ENCODE measurements at places on chromosomes 2 and 18.

GRCh38 chr2:157990173-157990572 lies 111.5 kb upstream of the UPP2 start:
- peak; percentile 10 for DNase-seq

DNA sequence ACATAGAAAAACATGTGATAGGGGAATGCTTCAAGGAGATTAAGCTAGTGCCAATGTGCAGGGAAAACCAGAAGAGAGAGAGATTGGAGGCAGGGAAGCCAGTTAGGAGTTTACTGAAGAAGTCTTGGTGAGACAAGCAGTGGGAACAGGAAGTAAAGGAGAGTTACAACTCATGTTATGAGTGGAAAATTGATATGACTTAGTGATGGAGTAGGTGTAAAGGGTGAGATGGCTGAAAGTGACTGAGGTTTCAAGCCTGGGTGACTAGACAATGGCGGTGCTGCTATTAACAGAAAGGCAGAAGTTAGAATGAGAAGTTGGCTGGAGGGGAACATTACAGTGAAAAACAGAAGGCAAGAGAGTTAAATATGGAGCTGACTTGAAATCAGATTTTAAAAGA lies 16.5 kb downstream of the DOK1 start:
- no peak for DNase-seq

DNA sequence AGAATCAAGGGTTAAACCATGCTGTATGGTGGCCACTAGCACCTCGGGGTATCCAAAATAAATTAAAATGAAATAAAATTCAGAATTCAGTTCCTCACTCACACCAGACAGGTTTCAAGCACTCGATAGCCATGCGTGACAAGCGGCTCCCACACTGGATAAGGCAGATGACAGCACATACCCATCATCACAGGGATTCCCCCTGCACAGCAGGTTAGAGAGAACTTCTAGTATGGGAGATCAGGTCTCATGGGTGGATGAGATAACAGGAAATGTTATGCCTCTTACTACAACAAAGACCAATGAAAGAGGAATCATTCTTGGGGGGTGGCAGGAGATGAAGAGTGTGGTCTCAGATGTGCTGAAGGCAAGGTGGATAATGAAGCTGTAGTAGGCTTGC lies 121.9 kb upstream of the ACAA2 start:
- DNase-seq, result no peak

GRCh38 chr18:9627642-9628041 lies 13.3 kb upstream of the PPP4R1 start:
- DNase-seq, result peak; percentile 73

DNA sequence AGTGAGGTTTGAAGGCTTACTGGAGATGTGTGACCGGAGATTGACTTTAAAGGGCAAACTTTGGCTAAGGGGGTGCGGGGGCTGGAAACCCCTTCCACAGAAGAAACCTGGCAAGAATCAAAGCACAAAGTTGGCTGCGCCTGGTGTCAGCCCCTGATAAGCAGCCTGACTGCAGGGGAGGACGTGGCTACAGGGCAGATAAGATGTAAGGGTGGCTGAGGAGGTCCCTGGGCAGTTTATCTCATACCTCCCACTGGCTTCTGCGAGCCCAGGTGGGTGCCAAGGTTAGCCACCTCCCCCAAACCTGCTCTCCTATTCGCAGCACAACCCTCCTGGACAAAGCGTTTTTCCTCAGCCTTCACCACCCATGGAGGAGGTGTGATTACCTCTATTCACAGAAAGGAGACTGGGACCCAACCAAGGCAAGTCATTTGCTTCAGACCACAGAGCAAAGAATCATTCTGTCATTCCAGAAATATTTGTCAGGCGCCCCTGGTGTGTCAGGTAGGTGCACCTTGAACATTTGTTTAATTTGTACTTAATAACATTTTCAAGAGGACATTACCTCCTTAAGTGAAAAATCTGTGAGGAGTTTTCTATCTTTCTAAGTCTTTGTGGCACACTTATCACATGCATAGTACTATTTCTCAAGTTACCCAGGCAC lies 73.1 kb upstream of the IL1R1 start:
- DNase-seq, result no peak

DNA sequence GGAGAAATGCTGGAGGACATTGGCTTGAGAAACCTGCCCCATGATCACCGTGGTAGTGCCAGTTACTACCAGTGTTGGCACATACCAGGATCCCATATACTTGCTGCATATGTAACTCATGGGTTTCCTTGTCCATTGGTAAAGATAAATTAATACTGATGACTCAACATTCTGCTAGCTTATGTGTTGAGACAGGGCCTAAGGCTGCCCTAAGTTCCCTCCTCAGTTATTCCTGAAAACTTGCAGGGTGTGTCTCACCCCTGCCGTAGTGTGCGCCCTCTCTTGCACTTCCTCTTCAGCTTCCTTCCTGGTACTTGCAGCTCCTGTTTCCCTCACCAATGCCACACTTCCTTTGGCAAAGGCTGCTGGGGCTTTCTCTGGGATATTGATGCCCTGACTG lies 4.3 kb upstream of the INO80C start:
- no peak for DNase-seq

DNA sequence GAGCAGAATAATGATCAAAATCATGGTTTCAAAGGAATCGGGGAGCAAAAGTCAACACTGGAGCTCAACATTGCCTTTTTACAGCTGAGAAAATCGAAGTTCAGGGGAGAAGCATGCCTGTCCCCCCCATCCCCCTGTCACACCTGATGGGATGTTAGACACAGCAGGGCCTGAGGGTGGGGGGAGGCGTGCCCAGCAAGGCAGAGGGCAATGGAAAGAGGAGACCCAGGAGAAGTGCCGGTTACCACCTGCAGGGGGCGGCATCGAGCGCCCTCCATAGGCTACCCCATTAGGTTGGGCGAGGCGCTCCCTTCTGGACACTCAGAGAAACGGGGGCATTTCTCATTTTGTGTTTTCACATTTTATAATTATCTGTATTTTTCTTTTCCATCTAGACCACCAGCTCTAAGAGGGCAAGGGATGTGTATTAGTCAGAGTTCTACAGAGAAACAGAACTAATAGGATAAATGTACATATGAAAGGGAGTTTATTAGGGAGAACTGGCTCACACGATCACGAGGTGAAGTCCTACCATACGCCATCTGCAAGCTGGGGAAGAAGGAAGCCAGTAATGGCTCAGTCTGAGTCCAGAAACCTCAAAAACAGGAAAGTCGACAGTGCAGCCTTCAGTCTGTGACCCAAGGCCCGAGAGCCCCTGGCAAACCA lies 271.3 kb downstream of the LRATD1 start:
- no peak for DNase-seq

- DNase-seq, result no peak
Observed at GRCh38 chr2:221109552-221109951, 462.6 kb downstream of the EPHA4 start.

GRCh38 chr2:121120991-121121390 lies 164.0 kb downstream of the TFCP2L1 start:
- DNase-seq, result no peak

DNA sequence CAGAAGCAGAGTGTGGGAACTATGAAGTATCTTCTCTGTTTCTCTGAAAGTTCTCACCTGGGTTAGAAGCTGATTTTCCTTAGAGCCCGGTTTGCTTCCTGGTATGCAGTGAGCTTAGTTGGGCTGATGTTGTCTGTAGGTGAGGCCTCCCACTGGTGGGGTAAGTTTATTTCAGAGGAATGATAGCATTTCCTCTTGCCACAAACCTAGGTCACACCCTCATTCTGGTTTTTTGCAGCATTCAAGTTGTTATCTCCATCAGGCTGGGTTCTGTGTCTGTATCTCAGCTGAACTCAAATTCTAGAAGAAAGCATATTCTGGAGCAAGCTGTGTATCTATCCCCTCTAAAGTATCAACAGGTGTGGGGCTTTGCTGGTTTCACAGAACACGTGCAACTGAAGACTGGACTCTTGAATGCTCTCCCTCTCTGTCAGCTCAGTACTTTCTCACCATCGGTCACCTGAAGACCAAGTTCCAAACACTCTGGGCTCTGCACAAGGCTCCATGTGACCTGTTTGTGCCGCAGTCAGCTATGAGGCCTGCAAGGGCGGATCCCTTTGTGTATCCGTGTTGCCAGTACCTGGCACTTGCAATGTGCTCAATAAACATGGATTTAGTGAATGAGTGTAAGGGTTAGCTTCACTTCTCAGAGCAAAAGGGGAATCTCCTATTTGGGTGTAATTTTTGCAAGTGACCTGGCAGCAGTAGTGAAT lies 49.5 kb upstream of the MBOAT2 start:
- no peak for DNase-seq

GRCh38 chr2:220157312-220157711 lies 529.9 kb downstream of the SLC4A3 start:
- no peak for DNase-seq

DNA sequence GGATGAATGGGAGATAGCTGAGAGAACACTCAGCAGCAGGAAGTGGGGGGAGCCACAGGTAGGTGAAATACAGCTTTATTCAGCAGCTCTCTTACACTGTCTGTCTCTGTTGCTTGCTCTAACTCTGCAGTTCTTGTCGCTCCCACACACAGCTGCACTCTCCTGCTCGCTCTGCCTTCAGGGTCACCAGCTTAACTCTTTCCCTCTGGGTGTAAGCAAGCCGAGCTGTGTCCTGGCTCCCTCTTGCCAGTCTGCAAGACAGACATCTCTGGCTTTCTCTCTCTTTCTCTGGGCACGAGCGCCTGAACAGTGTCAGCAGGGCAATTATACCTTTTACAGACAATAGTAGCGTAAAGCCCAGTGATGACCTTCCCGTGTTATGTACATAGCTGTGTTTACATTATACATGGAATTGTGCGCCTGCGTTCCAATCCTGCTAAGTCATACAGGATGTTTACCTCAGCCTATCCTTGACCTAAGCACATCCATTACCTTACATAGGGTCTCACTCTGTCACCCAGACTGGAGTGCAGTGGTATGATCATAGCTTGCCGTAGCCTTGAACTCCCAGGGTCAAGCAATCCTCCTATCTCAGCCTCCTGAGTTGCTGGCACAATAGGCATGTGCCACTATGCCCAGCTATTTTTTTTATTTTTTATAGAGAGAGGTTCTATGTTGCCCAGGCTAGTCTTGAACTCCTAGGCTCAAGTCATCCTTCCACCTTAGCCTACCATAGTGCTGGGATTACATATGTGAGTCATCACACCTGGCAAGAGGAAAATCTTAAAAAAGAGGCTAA lies 57.8 kb upstream of the CHN1 start:
- DNase-seq, result no peak

DNA sequence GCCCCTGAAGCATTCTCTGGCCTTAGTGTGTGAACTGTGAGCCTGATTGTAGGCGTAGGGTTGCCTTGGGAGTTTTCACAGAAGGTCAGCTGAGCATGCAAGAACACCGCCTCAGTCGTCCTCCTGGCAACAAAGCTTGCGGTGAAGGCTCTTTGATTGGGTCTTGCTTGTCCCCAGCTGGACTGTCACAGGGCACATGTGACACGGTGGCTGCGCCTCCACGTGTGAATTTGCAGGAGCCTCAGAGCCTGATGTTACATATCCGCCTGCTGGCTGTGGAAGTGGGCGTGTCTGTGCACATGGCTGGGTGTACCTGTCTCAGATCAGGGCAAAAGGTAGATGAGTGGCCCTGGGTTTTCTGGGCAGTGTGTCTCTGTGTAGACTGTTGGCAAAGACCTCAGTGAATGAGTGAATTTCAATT lies 228.7 kb downstream of the HAUS1 start:
- DNase-seq, result no peak

- no peak for DNase-seq
Observed at GRCh38 chr2:2889646-2890045, 488.0 kb downstream of the EIPR1 start.

DNA sequence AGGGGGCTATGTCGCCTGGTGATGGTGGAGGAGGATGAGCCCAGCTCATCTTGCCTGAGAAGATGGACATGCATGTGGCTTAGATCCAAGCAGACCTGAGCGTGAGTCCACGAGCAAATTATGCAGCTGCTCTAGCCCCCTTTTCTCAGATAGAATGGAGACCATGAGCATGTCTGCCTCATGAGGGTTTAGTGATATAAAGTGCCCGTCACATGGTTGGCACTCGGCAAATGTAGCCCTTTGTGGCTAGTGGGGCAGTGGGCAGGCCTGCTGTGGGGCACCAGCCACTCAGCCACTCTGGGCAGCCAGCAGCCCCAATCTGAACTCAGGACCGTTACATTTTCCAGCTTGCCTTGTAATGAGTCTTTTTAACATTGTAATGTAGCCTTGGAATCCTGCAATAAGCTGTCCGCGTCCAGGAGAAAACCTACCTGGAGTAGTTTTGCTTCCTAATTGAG lies 92.1 kb upstream of the HS6ST1 start:
- DNase-seq, result no peak

- no peak for DNase-seq
Observed at GRCh38 chr2:179180242-179180641, 84.4 kb downstream of the SESTD1 start.

GRCh38 chr2:69685321-69686048 lies 41.9 kb upstream of the AAK1 start:
- DNase-seq, result peak; percentile 43

- DNase-seq, result no peak
Observed at GRCh38 chr2:231614559-231615057, 21.9 kb downstream of the TEX44 start.

DNA sequence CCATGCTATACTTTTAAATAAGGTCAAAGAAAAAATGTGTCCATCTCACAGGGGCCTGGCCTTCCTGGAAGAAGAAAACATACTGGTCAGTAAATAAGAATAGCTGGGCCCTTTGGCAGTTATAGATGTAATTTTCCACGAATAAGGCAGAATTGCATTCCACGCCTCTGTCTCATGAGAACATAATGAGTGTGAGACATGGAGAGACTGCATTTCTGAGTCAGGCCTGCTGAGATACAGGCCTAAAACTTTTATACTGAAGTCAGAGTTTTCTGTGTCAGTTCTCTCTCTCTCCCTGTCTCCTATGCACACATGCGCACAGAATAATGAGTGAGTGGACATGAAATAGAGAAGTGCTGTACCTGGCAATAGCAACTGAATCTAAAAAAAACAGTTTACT lies 20.4 kb upstream of the IL1R1 start:
- peak; percentile 94 for DNase-seq

DNA sequence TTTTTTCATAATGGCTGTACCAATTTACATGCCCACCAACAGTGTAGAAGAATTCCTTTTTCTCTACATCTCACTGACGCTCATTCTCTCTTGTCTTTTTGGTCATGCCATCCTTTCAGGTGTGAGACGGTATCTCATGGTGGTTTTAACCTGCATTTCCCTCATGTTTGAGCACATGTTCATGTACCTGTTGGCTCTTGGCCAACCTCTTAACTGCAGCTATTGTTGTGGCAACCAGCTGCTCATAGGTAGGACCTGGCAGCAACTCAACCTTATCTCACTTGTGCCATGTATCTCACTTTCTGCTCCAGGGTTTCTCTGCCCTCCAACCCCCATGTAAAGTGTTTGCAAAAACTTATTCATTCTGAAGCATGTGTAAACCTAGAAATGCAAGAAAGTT lies 167.5 kb downstream of the UPP2 start:
- DNase-seq, result no peak

GRCh38 chr18:58887613-58887963 lies 22.9 kb downstream of the ZNF532 start:
- DNase-seq, result no peak

GRCh38 chr2:215624423-215624829 lies 188.6 kb upstream of the FN1 start:
- DNase-seq, result peak; percentile 96

GRCh38 chr2:229407170-229407569 lies 136.1 kb upstream of the PID1 start:
- peak; percentile 16 for DNase-seq

GRCh38 chr2:219171231-219171651 lies 1.4 kb upstream of the SLC23A3 start:
- peak; percentile 77 for DNase-seq

GRCh38 chr2:156704132-156704531 lies 268.0 kb downstream of the GPD2 start:
- DNase-seq, result no peak

- DNase-seq, result peak; percentile 39
Observed at GRCh38 chr2:238379096-238379810, 47.5 kb upstream of the ASB1 start.

Data from fibroblast of upper back skin (primary cell).